Astrocyte of the spinal cord (primary cell): ENCODE measurements at places on chromosomes 16 and 17.

DNA sequence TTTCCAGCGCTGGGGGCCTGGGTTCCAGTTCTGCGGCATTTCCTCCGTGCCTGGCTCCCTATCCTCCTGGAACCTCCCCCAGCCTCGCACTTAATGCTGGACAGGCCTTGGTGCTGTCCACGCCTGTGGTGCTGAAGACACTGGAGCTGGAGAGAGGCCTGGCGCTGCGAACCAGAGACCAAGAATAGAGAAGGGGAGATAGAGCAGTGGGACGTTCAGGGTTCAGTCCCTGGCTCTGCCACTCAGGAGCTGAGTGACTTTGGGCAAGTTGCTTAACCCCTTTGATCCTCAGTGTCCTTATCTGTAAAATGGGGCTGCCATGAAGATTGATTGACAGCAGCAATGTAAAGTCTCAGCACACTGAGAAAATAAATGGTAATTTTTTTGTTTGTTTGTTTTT lies 11.9 kb downstream of the SBK1 start:
- peak; percentile 23 for DNase-seq

- DNase-seq = no peak
Measured at GRCh38 chr16:23836404-23837311, 875 bp downstream of the PRKCB start.

- no peak for DNase-seq
Measured at GRCh38 chr17:11144358-11145233, 96.4 kb upstream of the SHISA6 start.

- no peak for DNase-seq
Measured at GRCh38 chr17:40450175-40450574, 6.9 kb downstream of the IGFBP4 start.

DNA sequence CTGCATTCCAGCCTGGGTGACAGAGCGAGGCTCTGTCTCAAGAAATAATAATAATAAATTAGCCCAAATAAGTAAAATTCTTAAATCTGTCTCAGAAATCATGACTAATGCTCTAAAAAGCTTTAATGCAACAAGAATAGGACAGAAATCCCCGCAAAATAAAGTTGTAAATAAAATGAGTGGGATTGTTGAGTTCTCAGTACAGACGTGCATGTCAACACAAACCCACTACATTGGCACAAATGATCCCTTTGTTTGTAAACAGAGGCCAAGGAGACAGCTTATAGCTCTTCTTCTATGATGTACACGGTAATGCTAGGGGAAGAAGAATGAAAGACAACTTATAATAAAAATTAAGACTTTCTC lies 6.0 kb downstream of the STAT5B start:
- no peak for DNase-seq
